ENCODE measurements at places on chromosomes 4 and X. TPM values are rescaled to one million over a fixed set of nuclear protein-coding genes. Genes with fewer than 3 reads are reported as not detected.

The UGT2B17 gene
- not detected for total RNA-seq

The AFM gene
- total RNA-seq = not detected

The NXT2 gene
- 5.9 TPM for total RNA-seq

The CTAG2 gene
- not detected for total RNA-seq

The PPP4R3C gene
- total RNA-seq = not detected

Data from temporal lobe (tissue), 4 donors.